Activated CD8-positive, alpha-beta memory T cell treated with anti-CD3 and anti-CD28 coated beads for 1 hour (primary cell): ENCODE measurements at places on chromosomes 5 and 9.

- DNase-seq: no peak
Measured at GRCh38 chr9:27391040-27391895, 94.3 kb upstream of the EQTN start.

- DNase-seq: no peak
Measured at GRCh38 chr5:45697201-45697600, 1.0 kb upstream of the HCN1 start.

DNA sequence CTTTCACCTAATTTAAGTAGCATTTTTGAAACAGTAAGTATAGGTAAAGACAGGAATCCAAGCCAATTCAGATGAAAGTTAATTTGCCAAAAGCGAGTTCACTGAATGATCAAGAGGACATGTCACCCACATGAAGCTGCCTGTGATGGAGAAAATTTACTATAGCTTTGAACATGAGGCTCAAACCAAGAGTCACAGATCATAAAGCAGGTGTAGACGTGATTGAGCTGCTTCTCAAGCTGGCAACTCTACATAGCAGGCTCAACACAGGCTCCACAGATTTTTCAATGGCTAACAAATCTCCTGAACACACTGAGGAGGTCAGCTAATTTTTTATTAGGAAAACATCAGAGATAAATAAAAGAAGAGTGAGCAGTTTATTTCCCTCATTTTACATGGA, 173.7 kb downstream of the FAM114A2 start:
- no peak for DNase-seq

- no peak for DNase-seq
Measured at GRCh38 chr5:21391506-21391905, 1403.5 kb upstream of the CDH18 start.

GRCh38 chr5:80149161-80149609, 106.7 kb downstream of the SERINC5 start:
- DNase-seq: no peak

DNA sequence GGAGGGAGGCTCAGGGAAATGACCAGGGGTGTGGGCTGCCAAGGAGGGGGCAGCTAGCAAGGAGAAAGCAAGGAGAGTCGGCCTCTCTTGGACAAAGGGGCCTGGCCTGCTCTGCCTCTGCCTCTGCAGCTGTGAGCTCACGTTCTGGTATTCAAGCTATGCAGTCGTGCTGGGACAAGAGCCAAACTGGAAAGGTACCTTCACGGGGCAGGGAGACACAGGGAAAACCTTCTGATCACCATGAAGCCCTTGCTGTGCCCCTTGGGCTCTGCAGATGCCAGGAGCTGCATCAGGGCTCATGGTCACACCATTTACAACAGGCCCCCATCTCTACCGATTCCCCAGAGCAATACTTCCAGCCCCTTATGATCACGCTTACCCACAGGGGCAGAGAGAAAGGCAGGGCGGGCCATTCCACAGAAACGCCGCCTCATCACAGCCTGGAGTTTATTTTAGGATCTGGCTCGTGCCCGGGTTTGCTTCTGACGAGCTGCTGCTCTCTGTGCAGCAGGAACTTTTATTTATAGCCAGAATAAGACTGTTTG, 63.2 kb downstream of the PRRT1B start:
- DNase-seq: no peak

DNA sequence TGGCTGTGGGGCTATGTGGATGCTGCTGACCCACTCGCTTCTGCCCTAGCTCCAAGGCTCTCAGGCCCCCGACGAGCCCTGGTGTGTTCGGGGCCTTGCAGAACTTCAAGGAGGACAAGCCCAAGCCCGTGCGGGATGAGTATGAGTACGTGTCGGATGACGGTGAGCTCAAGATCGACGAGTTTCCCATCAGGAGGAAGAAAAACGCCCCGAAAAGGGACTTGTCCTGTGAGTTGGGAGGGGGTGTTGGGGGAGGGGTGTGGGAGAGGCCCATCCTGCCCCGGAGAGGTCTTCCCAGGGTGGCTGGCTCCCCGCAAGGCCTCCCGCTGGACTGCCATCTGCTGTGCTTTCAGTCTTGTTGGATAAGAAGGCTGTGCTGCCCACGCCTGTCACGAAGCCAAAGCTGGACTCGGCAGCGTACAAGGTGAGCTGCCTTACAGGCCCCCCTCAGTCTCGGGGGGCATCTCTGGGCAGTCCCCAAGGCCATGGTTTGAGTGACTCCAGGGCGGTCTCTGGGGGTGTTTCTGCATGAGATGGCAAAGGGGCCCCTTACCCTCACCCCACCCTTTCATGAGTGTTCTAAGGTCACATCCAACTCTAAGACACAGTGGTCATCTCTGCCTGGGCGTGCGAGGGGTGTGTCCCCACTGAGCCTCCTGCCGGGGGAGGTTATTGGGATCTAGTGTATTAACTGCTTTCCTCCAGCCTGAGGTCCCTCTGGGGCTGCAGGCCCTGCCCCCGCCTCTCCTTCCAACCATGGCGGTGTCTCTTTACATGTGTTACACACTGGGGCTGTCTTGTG, 89.5 kb downstream of the PHF2 start:
- no peak for DNase-seq

DNA sequence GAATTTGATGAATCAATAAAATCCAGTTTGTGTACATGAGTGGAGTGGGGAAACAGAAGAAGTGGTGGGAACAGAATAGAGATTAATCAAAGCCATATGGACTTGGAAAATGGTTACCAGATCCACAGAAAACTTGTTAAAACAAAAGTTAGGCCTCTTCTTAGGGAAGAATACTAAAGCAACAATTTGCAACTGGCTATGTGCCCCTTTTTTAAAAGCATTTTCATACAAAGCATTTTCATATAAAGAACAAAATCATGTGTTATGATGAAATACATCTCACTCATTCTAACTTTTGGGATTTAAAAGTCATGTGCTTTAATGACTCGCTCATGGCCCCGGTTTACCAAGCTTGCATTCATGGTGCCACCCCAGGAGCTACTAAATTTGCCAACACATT, 276.9 kb downstream of the EFNA5 start:
- DNase-seq: no peak

DNA sequence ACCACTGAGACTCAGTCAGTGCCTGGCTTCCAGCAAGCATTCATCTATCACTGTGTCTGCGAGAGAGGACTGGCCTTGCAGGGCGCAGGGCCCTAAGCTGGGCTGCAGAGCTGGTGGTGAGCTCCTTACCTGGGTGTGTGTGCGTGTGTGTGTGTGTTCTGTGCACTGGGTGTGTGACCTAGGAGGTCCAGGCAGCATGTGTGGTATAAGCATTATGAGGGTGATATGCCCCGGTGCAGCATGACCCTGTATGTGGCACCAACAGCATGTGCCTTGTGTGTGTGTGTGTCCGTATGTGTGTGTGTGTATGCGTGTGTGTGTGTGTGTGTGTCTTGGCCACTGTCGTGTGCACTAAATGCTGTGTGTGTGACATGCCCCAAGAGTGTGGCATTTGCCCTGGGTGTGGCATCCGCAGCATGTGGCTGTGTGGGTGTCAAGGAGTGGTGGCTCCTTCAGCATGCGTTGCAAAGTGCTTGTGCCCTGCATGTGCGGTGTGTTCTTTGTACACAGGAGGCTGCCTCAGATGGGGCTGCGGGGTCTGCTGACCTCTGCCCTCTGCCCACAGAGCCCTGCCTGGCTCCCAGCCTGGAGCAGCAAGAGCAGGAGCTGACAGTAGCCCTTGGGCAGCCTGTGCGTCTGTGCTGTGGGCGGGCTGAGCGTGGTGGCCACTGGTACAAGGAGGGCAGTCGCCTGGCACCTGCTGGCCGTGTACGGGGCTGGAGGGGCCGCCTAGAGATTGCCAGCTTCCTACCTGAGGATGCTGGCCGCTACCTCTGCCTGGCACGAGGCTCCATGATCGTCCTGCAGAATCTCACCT, 3.3 kb downstream of the FGFR4 start:
- no peak for DNase-seq

GRCh38 chr5:109315245-109315644, 94.5 kb downstream of the PJA2 start:
- no peak for DNase-seq

GRCh38 chr5:175851311-175851710, 20.1 kb upstream of the CPLX2 start:
- no peak for DNase-seq

- DNase-seq: no peak
Measured at GRCh38 chr9:30977965-30978364, 1406.5 kb upstream of the ACO1 start.

DNA sequence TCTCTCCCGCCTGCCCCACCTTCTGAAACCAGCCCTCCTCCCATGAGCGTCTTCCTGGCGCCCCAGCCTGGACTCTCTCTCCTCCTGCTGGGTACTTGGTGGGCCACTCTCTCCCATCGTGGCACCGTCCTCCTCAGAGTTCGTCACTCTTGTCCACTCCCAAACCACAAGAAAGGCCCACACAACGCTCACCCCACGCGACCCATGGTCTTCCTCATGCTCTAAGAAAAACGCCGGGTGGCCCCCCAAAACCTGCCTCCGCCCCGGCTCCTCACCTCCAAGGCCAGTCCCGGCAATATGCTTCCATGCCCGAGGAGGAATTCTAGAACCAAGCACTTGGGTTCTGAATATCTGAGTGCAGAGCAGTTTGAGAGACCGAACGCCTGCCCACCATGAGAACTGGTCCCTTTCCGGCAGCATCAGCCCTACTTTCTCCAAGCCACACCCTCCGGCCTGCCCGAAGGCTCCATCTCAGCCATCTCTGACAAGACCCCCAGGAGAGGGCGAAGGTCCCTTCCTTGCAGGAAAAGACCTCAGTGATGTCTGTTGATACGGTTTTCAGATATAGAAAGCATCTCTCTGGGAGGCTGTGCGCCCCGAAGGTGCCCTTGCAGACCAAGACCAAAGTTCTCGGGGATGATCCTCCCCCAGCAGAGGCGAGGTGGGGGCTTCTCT, 15.0 kb downstream of the SLC6A3 start:
- DNase-seq: no peak

DNA sequence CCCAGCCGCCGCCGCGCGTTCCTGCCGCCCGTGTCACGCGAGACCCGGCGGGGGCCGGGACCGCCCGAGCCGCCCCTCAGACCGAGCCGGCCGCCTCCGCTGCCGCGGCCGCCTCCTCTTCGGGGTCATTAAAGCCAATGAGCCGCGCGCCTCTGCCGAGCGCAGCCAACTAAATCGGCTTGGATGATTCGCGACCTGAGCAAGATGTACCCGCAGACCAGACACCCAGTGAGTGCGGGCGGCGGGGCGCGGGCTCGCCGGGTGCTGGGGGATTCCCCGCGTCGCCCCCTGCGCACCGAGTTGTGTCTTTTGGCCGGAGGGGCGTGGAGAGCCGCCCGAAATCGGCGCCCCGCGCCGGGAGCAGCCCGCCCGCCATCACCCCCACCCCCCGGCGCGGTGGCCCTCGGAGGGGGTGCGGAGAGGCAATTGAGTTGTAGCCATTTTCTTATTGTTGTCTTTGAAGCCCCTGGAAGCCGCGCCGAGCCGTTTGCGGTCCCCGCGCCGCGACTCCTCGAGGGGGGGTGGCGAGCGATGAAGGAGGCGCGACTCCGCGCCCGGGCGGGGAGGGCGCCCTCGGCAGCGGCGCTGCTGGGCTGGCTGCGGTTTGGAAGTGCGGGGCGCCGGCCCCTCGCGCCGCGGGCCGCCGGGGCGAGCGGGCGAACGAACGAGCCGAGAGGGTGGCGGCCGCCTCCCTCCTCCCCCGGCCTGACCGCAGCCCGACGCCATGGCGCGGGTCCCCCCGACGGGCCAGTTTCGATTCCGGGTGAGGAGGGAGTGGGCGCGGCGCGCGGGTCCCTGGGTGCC, 1.0 kb downstream of the TLE4 start:
- DNase-seq: no peak

GRCh38 chr5:62143268-62144229, 162.5 kb upstream of the KIF2A start:
- no peak for DNase-seq
